Stimulated activated CD8-positive, alpha-beta memory T cell treated with anti-CD3 and anti-CD28 coated beads, Interleukin-12 subunit alpha, Interleukin-12 subunit beta, amount 100 ng/mL, for 1 hour (primary cell): ENCODE measurements at places on chromosomes 11 and 22.
A peak's percentile ranks its signal among the peaks of the same experiment; 100 is the strongest.

- DNase-seq = no peak
Observed at GRCh38 chr11:17802491-17802890, 67.9 kb downstream of the KCNC1 start.

DNA sequence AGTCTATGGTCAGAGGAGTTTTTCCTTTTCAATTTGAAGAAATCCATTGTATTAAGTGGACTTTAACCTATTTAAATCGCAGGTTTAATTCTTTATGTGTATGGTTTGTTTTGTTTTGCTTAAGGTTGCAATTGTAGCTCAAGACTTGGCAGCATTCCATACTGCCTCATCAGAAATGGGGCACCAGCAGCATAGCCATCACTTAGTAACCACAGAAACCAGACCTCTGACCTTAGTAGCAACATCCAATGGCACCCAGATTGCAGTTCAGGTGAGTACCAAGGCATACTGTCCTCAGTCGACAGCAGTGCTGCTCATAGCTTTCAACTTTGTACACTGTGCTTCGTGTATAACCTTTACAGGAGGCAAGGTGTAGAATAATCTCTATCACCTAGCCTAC, 48.4 kb upstream of the WEE1 start:
- no peak for DNase-seq

- DNase-seq = no peak
Observed at GRCh38 chr22:20761536-20761935, 12.4 kb upstream of the SERPIND1 start.

- DNase-seq = peak; percentile 44
Observed at GRCh38 chr11:326842-327580, 6.4 kb upstream of the IFITM3 start.

DNA sequence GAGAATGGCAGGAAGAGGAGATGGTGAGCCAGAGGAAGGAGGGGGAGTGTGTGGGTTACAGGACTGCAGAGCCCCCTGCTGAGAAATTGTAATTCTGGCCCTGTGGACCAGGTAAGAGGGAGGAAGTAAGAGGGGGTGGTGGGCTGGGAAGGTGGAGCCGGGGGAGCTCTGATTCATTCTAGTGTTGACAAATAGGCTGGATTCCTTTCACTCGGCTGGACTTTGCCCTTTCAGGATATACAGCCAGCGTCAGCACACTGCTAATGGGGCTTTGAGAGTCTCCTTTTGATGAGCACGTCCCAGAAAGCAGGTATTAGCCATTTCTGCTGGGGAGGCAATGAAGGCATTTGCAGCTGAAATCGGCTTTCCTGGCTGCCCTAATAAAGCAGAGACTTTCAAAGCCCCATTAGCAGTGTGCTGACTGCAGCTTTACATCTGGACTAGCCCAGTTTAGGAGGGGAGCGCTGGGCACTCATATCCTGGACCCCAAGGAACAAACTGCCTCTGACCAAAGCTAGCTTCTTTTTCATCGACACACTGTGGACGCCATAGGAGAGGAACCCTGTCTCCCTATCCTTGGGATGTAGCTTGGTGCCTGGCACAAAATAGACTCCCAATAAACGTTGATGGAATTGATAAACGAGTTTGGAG, 44.8 kb upstream of the CADM1 start:
- DNase-seq = no peak

- no peak for DNase-seq
Observed at GRCh38 chr11:68107689-68108088, 13.5 kb downstream of the CHKA start.
